ENCODE measurements at places on chromosomes 1 and 21. TPM values are rescaled to one million over a fixed set of nuclear protein-coding genes. Genes with fewer than 3 reads are reported as not detected.

Gene ESRRG
- 0.40 TPM for total RNA-seq

Gene TRIM17
- total RNA-seq = 1.3 TPM

Gene SLAMF6
- total RNA-seq = 0.28 TPM

Gene PADI1
- 40.0 TPM for total RNA-seq

Gene SLC9C2
- total RNA-seq = 0.12 TPM

Gene HES3
- total RNA-seq = not detected

Gene TP73
- total RNA-seq = 5.2 TPM

Gene MTARC2
- 3.0 TPM for total RNA-seq

Gene OPRD1
- total RNA-seq = not detected

Gene GBP4
- total RNA-seq = 1.0 TPM

Gene ZNF593OS
- 0.16 TPM for total RNA-seq

Gene ARTN
- total RNA-seq = 7.4 TPM

Gene TSACC
- 0.80 TPM for total RNA-seq

Gene GJA8
- not detected for total RNA-seq

Gene PRELP
- total RNA-seq = 1.5 TPM

Gene CAPN8
- total RNA-seq = 1.2 TPM

Gene PCSK9
- total RNA-seq = 18.3 TPM

Gene TTC34
- 0.08 TPM for total RNA-seq

Gene CR2
- 1.7 TPM for total RNA-seq

Gene STXBP3
- 25.5 TPM for total RNA-seq

Gene CRNN
- total RNA-seq = 1,110 TPM

Gene IGSF21
- total RNA-seq = not detected

Gene C1orf116
- 62.2 TPM for total RNA-seq

Gene TMOD4
- total RNA-seq = not detected

Gene TRIM46
- 0.12 TPM for total RNA-seq

Gene IL6R
- total RNA-seq = 6.1 TPM

Gene THRAP3
- 72.0 TPM for total RNA-seq

Gene F13B
- total RNA-seq = not detected

Gene SLC39A1
- 42.3 TPM for total RNA-seq

Gene VHLL
- not detected for total RNA-seq

Gene CALML6
- 0.20 TPM for total RNA-seq

Gene PTGFR
- total RNA-seq = 0.24 TPM

Gene ROR1
- total RNA-seq = 4.4 TPM

Gene LRRN2
- 0.72 TPM for total RNA-seq

Gene PTAFR
- 7.6 TPM for total RNA-seq

Gene PLEKHA6
- total RNA-seq = 11.1 TPM

Gene FAM131C
- total RNA-seq = 0.80 TPM

Gene SLC6A17
- 0.28 TPM for total RNA-seq

Gene ARMH1
- not detected for total RNA-seq

Gene MCOLN3
- 0.36 TPM for total RNA-seq

Gene SERTAD4
- total RNA-seq = 8.7 TPM
